ENCODE measurements at places on chromosomes 3 and 15.

- DNase-seq: no peak
Observed at GRCh38 chr3:13122081-13123012, 49.1 kb upstream of the IQSEC1 start.

GRCh38 chr3:56837196-56837955 lies 35.6 kb upstream of the ARHGEF3 start:
- DNase-seq: no peak

DNA sequence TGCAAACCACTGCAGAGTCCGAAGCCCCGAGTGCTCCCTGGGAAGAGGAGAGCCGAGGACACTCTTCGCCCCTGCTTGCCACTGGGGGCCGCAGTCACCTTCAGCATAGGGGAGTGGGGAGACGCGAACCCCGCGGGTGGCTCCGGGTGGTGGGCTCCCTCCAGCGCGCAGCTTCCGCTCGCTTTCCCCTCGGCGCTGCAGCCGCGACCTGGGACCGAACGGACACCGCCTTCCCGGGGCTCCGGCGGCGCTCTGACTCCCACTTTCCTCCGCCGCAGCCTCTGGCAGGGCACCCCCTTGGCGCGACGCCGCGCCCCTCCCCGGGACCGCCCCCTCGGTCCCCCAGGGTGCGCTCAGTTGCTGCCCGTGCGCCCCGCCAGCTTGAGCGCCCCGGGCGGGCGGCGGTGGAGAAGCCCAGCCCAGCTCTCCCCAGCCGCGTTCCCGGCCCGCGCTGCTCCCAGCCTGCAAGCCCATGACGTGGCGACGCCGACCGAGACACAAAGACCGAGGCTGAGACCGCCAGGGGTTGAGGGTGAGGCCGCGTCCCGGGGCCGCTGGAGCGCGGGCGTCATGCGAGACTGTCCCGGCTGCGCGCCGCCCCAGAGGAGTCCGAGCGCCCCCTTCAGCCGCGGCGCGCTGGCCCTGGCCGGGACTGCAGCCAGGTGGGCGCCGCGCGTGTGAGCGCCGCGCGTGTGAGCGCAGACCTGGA lies at the start of gene MINAR1:
Gene MINAR1, plus strand, starts transcription at position 701 of the 709 bp plus-strand sequence. CDS start 23,812 bp downstream, outside the sequence.
- no peak for DNase-seq

GRCh38 chr3:134235577-134236076 lies 15.0 kb downstream of the RYK start:
- no peak for DNase-seq

DNA sequence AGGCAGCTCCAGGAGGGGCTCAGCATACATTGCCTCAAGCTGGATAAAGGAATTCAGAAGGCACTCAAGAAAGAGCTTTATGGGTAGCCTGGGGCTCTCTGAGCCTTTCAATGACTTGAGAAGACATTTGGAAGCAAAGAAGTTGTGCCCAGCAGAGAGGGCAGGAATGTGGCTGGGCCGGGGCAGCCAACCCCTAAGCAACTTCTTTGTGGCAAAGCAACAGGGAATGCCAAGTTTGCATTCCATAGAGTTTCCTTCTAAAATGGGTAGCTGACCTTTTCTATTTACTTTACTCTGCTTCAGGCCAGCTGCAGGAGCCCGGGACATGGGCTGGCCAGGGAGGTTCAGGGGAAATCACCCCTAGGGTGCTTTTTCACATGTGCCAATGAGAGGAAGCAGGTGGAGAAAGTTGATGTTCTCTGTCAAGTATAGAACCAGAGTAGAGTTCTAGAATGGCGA lies 45.6 kb downstream of the CCDC12 start:
- DNase-seq: no peak

GRCh38 chr15:60531801-60532200 lies 52.9 kb upstream of the ICE2 start:
- DNase-seq: no peak

Data from non-pigmented ciliary epithelial cell (primary cell).